Stimulated activated CD4-positive, alpha-beta T cell treated with anti-CD3 and anti-CD28 coated beads, Interleukin-12 subunit alpha, Interleukin-12 subunit beta, amount 100 ng/mL, for 48 hours (primary cell): ENCODE measurements at places on chromosomes 6 and 20.

- no peak for DNase-seq
Measured at GRCh38 chr20:1484438-1485116, 6.6 kb downstream of the SIRPB2 start.

DNA sequence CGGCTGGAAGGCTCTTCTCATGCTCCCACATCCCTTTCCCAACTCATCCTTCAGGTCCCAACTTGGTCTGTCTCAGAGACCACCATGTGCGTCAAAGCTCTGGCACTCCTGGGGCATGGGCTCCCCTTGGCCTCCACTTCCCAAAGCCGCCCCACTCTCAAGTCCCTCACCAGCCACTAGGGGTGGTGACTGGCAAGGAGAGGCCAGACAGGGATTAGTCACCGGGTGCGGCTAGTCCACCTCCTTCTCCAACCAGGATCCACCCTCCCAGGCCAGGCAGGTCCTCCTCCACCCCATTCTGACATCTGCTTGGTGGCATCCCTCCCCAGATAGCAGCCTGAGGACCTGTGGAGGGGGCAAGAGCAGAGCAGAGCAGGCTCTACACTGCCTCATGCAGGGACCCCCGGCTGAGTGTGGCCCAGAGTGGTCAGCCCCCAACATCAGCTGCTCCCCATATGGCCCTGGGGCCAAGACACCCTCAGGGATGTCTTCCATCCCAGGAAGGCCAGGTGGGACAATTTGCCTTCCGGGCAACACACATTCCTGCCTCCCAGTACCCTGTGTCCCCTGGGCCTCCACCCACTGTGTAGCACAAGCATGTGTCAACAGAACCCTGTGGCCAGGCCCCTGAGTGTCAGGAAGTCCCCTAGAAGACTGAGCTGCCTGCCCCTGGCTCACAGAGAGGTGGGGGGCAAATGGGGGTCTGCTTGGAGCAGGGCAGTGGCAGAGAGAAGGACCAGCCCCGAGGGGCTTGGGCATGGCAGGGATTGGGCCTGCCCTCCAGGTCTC is 29.2 kb downstream of the YTHDF1 start:
- no peak for DNase-seq

GRCh38 chr6:25336996-25337395 is 57.8 kb downstream of the CARMIL1 start:
- no peak for DNase-seq

DNA sequence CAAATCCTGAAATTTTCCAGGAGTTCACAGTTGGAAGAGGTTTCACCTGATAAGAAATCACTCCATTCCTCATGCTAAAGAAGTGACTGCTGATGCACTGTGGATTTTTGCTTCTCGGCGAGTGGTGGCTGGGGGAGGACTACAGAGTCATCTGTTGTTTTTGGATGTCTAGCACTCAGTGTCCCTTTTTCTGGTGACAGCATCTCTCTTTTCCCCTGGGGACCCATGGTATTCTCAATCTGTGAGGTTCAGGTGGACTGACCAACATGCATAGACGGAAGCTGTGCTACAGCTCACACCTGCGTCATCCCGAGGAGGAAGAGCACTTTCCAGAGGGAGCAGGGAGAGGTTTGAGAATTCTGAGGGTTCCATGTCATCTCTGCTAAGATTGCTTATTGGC is 42.7 kb upstream of the ZNF831 start:
- no peak for DNase-seq

DNA sequence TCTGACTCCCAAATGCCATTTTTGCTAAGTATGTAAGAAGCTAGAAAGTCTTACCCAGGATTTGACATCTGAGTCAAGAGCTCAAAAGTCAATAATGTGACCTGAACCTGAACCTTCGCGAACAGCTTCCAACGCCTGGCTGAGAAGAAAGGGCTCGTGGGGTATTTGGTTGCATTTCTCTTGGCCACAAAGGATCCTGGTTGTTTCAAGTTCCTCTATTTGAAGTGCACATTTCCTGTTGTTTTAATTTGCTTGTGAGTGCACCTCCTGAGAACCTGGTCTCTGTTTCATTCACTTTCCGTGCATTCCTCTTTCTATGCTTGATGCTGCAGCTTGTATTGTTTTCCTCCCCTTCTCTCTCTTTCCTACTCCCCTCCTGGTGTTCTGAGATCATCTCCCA is 212.5 kb downstream of the FOXA2 start:
- no peak for DNase-seq

DNA sequence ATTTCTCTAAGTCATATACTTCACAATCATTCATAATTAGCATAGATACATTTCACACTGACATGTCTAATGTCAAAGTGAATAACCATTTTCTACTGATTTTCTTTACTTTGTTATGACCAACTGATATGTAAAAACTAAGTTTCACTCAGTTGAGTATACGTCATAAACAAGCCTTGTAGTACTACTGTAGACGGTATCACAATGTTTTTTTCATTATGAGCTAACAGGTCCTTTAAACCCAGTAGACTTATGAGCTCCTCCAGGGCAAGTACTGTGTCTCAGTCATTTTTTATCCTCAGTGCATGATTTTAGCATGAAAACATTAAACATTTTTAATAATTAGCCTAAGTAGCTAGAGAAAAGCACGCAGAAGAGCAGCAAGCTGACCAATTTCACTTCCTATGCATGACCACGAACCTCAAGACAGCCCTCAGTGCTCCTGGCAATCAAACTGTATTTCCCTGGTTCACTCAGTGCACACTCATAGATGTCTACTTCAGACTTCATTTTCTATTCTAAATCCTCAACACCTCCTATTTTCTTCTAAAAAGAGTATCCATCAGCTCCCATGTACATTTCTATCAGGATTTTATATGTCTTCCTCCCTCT is 32.0 kb upstream of the TFAP2D start:
- no peak for DNase-seq

GRCh38 chr6:37487591-37488380 is 11.9 kb downstream of the CCDC167 start:
- DNase-seq: no peak

- DNase-seq: no peak
Measured at GRCh38 chr6:134169871-134170486, 117.6 kb upstream of the SLC2A12 start.

- no peak for DNase-seq
Measured at GRCh38 chr20:41200446-41201202, 63.3 kb downstream of the PLCG1 start.

GRCh38 chr6:20061952-20062351 is 150.3 kb downstream of the MBOAT1 start:
- no peak for DNase-seq

- DNase-seq: peak; percentile 20
Measured at GRCh38 chr6:114096561-114097172, 125.7 kb upstream of the HDAC2 start.

- DNase-seq: no peak
Measured at GRCh38 chr6:131387562-131388447, 185.2 kb upstream of the ARG1 start.

GRCh38 chr6:158910484-158911440 is 89.2 kb downstream of the RSPH3 start:
- DNase-seq: no peak

DNA sequence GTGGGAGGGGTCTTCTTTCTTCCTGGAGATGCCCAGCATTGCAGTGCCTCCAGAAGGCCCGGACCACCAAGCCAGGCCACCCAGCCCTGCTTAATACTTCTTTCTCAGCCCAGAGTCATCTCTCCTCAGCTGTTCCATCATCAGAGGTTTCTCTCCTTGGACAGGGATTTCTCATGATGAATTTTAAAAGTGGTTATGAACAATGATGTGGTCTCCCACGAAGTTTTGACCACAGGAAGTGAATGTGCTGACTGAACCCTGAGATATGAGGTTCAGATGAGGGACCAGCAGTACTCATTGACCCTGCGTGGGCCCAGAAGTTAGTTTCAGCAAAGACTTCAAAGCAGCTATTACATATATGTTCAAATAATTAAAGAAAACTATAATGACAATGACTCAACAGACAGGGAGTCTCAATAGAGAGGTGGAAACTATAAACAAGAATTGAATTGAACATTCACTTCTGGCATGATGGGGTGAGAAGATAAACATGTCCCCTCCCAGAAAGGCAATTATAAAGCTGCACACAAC is 114.5 kb upstream of the SLC22A16 start:
- DNase-seq: peak; percentile 13

GRCh38 chr20:6663751-6664388 is 103.6 kb upstream of the BMP2 start:
- no peak for DNase-seq

DNA sequence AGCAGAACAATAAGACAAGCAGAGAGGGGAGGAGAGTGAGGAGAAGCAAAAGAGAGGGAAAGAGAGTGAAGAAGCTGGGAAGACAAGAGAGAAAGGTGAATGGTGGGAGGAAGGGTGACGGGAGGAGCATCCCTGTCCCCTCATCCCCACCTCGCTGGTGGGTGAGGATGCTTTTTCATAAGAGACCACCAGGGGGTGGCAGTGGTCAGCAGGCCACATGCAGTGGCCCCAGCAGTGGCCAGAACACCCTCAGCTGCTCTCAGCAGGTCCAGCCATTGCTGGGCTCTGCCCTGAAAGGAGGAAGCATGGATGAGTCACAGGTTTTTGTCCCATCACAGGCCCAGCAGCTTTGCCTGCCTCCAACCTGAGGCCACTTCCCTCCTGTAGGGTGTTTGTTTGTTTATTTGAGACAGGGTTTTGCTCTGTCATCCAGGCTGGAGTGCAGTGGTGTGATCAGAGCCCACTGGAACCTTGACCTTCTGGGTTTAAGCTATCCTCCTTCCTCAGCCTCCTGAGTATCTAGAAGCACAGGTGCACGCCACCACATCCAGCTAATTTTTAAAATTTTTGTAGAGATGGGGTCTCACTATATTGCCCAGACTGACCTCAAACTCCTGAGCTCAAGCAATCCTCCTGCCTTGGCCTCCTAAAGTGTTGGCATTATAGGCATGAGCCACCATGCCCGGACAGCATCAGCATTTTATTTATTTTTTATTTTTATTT is 24.0 kb downstream of the FGD2 start:
- peak; percentile 37 for DNase-seq

DNA sequence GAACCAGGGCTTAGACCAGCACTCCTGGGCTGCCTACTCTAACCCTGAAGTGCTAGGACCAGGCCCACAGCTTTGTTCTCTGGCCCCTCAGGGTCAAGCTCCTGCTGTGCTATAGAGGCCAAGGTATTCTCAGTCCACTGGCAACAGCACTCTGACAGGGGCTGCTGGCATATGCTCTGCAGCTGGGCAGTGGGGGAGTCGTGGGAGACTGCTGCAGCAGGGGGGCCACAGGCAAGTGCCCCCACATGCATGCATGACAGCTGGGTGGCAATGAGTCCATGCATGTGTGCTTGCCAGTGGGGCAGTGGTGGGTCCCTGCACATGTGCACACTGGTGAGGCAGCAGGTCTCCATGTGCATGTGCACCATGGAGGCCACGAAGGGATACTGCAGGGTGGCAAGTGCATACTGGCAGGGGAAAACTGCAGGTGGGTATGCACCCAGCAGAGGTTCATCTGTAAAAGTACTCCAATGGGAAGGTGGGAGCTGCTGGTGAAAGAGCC is 364.9 kb upstream of the IRAK1BP1 start:
- no peak for DNase-seq

DNA sequence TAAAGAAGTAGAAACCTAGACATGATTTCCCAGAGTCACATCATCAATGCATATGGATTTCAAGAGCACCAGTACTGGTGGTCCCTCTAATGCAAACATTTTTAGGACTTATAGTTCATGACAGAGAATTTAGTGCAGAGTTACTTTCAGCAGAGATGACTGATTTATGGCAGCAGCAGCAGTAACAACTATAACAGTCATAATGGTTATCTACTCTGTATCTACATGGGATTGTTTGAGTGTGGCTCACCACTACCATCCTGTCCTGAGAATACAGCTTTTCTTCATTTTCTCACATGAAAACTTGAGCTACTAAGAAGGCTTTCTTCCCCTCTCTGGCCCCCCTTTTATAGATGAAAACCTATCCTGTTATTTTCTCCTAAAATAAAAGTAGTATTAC is 128.5 kb upstream of the ENPP5 start:
- no peak for DNase-seq

- no peak for DNase-seq
Measured at GRCh38 chr20:22986601-22987000, 48.5 kb upstream of the SSTR4 start.

DNA sequence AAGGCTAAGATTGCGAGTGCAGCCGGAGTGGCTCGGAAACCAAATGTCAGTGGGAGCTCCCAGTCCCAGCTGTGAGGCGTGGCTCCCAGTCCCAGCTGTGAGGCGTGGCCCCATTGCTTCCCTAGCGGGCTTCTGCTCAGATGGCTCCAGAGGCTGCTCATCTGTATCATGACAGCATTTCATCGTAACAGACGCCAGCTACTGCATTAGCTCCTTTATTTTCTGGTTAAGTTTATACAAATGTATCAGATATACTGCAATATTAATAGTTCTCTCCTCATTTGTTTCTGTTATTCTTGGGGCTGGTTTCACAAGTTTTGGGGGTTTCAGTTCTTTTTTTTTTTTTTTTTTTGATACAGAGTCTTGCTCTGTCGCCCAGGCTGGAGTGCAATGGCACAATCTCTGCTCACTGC is 34.7 kb upstream of the TBXT start:
- DNase-seq: no peak

GRCh38 chr6:101883505-101883904 is 490.0 kb downstream of the GRIK2 start:
- DNase-seq: no peak

DNA sequence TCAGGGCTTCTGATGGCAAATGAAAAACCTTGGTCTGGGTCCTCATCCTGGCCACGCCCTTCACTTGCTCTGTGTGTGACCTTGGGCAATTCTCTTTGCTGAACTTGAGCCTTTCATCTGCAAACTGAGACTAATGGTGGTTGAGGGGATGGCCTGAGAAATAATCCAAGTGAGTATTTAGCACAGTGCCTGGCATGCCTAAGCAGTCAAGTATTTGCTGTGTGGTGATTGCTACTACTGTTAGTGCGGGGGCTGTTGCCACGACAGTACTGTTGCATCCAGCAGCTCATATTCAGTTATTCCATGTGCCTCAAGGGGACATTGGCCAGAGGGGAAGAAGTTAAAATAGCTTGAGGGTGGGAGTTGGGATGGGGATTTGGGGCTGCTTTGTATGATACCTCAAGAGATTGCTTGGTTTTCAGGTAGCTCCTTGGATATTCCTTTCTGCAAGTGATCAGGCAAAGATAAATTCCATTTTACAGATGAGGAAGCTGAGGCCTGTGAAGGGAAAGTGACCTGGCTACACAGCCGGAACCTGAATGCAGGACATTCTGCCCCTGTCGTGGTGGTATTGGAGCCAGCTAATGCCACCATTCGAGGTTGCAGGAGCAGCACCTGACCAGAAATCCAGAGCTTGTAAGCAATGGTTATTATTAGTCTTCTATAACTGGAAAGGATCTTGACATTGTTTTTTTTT is 45.1 kb upstream of the EPB41L1 start:
- DNase-seq: no peak
